ENCODE measurements at places on chromosomes 7 and 10. TPM values are rescaled to one million over a fixed set of nuclear protein-coding genes. Genes with fewer than 3 reads are reported as not detected.

The WIPF3 gene
- not detected for total RNA-seq

The PPP1R3C gene
- 92.6 TPM for total RNA-seq

The NPC1L1 gene
- not detected for total RNA-seq

The MINDY4 gene
- 13.2 TPM for total RNA-seq

The PRKG1 gene
- 45.6 TPM for total RNA-seq

The CNNM1 gene
- total RNA-seq: 0.09 TPM

All from fibroblast of the aortic adventitia (primary cell).